ENCODE measurements at places on chromosomes 12 and 14.

DNA sequence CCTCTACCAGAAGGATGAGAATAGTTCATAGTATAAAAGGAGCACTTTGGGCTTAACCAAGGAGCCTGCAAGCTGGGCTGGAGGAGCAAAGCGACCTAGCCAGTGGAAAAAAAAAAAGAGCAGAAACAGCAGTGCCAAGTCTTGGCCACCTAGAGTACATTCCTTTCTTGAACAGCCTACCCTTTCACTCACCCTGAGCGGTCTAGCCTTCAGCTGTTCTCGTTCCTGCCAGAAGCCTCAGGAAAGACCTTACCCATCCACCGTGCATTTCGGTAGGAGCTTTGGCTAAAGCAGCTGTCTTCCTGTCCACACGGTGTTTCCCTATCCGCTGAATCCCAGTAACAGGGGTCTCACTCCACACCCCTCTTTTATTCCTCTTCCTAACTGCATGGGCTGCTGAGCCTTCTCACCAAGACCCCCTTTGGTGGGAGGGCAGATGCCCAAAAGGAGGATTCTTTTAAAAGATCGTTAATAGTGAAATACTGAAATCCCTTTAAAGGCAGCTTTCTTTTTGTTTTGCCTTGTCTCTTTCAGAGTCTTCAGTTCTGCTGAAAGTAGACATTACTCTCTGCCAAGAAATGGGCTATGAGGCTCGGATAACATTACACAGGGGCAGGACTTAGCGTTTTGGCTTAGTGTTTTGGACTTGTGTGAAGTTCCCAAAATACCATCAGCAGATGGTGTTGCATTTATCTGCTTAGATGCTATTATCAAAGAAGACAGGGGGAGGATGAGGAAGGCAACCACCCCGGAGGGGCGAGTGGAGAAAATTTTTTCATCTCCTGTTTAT is 88.5 kb upstream of the METAP2 start:
- DNase-seq: no peak

- no peak for DNase-seq
Measured at GRCh38 chr12:107462428-107463332, 222.9 kb upstream of the PWP1 start.

DNA sequence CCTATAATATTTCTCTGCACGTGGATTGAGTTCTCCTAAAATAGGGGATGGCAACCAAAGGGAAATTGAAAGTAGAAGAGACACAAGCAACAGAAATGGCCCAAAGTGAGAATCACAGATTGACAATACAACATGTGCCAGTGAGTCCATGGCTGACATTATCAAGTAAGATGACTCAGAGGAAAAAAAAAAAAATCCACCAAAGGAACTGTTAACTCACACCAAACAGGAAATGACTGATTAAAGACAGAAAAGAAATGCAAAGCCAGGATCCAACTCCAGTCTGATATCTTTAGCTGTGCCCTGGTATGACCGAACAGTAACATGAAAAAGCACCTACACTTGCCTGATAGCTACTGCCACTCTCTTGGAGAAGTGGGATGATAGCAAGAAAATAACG is 485.0 kb downstream of the PRKD1 start:
- no peak for DNase-seq

DNA sequence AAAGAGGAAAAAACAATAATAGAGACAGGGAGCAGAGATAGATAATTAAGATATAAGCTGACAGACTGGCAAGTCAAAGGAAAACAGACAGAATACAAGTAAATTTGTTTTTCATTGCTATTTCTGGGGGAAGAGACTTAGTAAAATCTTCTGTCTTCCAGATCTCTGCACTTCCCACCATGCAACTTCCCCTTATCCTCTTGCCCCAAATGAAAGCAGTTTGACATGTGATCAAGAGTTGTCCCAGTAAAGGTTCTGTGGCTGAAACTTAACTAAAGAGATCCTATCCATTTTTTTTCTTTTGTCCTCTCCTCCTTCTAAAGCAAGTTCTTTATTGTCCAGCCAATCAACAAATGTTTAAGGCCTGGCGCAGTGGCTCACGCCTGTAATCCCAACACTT is 1.5 kb upstream of the MLF2 start:
- no peak for DNase-seq

GRCh38 chr12:56115329-56115728 is 1.1 kb upstream of the RPL41 start:
- no peak for DNase-seq

GRCh38 chr12:78402366-78403134 is 462.0 kb upstream of the SYT1 start:
- DNase-seq: no peak

All from cortex of kidney (tissue), 1 donor.